Stimulated activated CD8-positive, alpha-beta memory T cell treated with anti-CD3 and anti-CD28 coated beads, Interleukin-12 subunit alpha, Interleukin-12 subunit beta, amount 100 ng/mL, for 4 hours (primary cell): ENCODE measurements at places on chromosomes 2 and 18.

DNA sequence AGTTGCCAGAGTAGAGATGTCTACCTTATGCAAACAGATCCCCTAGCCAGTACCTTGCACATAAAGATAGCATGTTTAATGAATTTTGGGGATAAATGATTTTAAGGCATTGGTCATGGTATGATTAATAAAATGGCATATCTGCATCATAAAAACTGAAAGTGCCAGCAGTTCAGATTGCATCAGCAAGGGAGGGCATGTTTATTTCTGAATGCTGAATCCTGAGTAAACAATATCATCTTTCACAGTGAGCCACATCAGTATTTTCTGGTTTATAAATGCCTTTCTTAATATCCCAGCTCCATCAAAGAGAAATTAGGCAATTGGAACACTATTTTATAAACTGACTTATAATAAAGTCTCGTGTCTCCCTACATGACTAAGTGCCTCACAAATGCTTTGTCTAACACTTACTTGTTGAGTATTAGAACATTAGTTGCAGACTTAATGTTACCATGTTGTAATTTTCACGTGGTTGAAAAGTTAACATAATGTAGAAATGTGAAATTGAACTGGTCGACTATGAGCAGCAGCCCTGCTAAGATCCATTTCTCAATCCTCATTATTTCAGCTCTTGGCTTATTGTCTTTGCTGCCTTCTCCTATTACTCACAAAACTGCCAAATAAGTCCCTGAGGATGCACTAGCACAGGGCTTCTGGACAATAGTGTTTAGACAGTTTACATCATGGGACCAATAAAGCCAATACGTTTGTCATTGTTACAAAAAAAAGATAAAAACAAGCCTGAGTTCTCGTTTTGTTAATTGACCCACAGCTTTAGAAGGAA lies 48.0 kb downstream of the LANCL1 start:
- DNase-seq = no peak

- no peak for DNase-seq
Measured at GRCh38 chr18:21805771-21806366, 65.3 kb downstream of the MIB1 start.

DNA sequence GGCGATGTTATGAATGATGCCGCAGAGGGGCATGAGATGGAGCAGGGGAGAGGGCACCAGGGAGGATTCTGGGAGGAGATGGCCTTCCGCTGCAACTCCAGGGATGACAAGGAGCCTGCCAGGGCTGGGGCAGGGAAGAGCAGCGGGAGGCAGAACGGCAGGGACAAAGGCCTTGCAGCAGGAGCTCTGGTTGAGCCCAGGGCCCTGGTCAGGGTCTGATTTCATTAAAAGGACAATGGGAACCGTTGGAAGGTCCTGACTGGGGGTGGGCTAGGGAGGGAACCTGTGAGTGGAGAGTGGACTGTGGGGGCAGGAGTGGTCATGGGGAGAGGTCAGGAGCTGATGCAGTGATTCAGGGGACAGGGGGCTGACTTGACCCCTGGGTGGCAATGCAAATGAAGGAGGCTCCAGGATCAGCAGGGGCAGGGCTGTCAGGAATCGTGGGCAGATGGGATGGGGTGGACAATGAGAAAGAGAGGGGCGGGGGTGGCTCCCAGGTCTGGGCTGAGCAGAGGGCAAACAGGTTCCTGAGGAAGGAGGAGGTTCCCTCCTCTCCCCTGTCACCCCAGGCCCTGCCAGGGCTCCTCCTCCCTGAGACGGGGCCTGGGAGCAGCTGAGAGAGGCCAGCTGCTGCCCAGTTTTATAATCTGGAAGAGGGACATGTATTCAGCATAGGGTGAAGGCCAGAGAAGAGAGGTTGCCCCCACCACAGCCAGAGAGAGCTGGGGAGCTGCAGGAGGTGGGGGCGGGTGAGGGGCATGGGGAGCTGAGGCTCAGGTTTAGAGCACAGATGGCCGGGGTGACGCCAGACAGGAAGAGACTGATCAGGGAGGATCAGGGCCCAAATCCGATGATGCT lies 7.3 kb upstream of the DUSP2 start:
- no peak for DNase-seq

- no peak for DNase-seq
Measured at GRCh38 chr2:20542269-20542668, 95.4 kb downstream of the RHOB start.

DNA sequence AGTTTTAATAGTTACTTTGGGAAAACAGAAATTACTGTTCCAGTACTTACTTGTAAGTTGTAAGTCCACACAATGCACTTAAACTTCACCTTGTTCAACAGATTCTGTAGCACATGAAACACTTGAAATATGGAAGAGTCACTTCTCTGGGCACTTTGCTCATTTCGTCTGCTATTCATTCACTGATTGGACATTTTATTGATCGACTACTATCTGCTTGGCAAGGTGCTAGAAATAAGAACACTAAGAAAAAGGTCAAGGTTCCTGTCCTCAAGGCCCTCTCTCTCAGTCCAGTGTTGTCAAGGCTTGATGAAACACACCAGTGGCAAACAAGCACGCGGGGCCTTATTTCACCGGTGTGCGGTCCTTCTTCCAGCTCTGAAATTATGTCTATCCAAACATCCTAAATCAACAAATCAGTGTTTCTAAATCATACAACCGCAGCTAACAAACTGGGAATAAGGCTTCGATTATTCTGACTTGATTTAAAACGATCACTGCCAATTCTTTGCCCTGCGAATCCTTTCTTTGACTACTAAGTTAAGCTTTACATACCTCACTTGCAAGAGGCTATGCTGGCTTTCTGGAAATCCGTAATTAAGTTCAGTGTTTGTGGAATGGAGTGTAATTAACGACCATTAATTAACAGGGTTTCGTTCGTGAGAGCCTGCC lies 780 bp upstream of the ITGAV start:
- DNase-seq = no peak

DNA sequence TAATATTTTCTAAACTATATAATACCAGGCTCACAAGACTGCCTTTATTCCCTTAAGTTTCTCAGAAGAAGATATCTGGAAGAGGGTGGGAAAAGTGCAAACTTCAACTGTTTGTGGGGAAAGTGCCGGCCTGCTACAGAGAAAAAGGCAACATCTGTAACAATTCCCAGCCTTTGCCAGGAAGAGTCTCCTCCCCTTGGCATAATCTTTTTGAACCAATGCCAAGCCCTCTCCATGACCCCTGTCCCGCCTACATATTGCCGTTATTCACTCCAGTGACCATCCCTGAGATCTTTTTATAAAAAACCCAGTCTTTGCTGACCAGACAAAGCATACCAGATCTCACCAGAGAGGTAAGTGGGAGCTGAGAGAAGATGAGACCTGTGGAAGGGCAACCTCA lies at the start of gene REG3G:
REG3G (plus strand) TSS at position 282 of the 400 bp plus-strand sequence. CDS start 392 bp downstream, outside the sequence.
- no peak for DNase-seq

GRCh38 chr2:16653799-16654198 lies 11.8 kb downstream of the CYRIA start:
- no peak for DNase-seq

GRCh38 chr2:85231952-85232351 lies 95.8 kb downstream of the TGOLN2 start:
- no peak for DNase-seq

- no peak for DNase-seq
Measured at GRCh38 chr18:40380686-40381439, 1574.2 kb upstream of the PIK3C3 start.
